DMS153 (cell line): ENCODE measurements at places on chromosomes 3 and 15.

- no peak for DNase-seq
Measured at GRCh38 chr3:54481606-54482365, 359.4 kb downstream of the CACNA2D3 start.

- no peak for DNase-seq
Measured at GRCh38 chr3:127277561-127277960, 10.3 kb downstream of the PRR20G start.

DNA sequence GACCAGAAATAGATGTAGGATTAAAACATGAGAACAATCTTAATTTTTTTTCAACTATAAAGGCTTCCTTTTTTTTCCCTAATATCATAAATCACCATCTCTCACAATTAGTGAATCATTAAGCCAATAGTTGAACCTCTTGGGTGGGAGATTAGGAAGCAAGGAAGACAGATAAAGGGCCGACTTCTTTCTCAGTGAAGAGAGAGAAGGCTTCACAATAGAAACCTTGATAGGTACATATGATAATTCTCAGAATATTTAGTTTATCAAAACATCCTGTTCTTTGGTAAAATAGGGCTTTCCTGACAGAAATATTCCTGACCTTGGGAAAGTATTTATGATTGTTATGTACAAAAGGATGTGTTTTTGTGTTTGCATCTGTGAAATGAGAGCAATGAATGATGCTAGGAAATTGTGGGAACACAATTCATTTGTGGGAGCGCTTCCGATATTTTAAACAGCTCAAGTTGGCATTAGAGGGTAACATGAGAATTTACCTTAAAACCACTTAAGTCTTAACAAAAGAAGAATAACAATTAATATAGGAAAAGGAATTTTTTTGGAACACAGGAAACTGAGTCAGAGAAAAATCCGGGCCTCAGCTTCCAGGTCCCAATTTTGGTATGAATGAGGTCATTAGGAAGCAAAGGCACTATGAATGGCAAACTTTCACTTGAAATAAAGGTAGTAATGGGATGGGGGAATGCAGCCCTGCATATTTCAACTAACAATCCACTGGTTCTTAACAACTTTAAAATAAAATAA is 263.2 kb upstream of the TGFBR2 start:
- DNase-seq = no peak

- DNase-seq = peak; percentile 33
Measured at GRCh38 chr3:54120657-54121413, 1.5 kb upstream of the CACNA2D3 start.

DNA sequence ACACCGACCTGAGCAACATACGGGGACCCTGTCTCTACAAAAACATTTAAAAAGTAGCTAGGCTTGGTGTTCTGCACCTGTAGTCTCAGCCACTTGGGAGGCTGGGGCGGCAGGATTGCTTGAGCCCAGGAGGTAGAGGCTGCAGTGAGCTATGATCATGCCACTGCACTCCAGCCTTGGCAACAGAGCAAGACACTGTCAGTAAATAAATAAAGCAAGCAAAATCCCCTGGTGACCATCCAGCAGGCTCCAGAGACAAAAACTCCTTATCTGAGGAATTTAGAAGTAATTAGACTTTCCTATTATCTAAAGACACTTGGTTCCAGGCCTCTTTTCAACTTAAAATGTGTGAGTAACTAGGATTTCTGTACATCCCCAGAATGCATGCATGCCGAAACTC is 29.5 kb upstream of the ZNF774 start:
- no peak for DNase-seq

- DNase-seq = no peak
Measured at GRCh38 chr3:90069748-90070147, 962.3 kb downstream of the EPHA3 start.

DNA sequence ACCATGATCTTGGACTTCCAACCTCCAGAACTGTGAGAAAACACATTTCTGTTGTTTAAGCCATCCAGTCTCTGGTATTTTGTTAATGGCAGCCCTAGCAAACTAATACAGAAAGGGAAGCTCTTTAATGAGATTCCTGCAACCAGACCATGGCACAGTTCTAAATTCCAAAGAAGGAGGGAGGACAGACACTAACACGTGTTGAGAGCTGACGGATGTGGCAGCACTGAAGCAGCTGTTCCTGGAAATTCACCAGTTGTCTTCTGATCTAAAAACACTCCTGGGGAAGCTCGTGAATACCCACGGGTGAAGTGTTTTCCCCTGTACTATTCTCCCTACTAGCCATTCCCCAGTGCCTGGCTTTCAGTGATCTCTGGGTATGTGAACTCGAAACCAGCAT is 56.7 kb downstream of the RPL22L1 start:
- no peak for DNase-seq

DNA sequence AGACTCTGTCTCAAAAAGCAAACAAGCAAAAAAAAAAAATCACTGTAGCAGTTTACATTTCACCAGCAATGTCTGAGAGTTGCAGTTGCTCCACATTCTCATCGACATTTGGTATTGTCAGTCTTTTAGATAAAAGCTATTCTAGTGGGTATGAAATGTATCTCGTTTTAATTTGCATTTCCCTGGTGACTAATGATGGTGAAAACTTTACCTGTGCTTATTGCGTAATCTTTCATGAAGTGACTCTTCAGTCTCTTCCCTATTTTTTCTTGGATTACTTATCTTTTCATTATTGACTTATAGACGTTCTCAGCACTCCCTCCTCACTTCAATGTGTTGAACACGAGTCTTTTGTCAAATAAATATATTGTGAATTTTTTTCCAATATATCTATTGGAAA is 37.2 kb upstream of the CLSTN2 start:
- DNase-seq = no peak

DNA sequence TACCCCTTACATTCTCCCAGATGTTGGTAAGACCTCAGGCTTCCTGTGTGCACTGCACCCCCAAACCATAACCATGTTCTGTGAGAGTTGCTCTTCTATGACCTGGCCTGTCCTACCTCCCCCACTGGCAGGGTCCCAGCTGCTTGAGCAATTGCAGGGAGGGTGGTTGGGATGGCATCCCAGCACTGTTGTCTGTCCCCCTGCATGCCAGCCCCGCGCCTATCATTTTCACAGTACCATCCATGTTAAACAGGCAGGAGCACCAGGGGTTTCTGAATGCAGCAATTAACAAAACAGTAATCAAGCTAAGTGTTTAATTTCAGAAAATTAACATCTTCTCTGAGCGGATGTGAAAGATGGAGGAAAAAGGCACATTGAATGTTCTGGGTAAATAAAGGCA is 345.5 kb downstream of the EPHB1 start:
- DNase-seq = no peak

DNA sequence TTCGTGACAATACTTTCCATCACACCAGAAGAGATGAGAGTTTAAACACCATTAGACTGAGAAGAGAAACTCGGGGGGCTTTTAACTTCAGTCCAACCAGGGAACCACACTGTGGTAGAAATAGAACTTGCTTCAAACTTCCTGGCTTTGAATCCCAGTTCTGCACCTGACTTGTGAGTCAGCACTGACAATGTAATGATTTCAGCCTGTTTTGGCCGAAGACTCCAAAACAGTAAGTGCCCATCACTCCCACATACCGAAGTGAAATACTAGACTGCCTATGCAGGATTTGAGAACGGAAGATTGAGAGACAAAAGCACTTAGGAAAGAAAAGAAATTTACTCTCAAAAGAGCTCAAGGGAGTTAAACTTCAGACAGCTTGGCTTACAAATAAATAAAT is 27.0 kb downstream of the C2CD4B start:
- no peak for DNase-seq

DNA sequence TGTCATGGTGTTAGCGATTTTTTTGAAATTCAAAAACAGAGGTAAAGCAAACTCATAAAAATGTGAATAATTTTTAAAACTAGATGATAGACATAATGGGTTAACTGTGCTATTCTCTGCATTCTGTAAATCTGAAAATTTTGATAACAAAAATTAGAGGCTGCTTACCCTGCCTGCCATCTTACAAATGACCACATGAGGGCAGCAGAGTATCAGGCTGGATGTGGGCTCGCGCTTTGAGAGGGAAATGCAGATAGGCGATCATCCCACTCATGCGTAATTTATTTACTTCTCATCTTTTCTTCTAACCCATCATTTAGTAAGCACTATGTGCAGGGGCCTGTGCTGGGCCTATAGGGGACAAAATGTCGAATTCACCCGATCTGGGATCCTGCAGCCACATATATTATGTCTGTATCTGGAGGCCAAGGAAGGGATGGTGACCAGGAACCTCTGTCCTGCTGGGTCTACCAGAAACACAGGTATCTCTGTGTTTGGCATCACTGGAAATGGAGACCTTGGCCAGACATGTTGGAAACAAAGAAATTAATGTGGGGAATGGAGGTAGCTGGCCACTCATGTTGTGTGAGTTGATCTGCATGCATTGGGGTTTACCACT is 7.8 kb upstream of the RAD18 start:
- no peak for DNase-seq
